Posterior cingulate gyrus (tissue), 11 donors: ENCODE measurements at places on chromosomes 13 and 19.

GRCh38 chr13:95784161-95784899, 107.4 kb downstream of the DNAJC3 start:
- DNase-seq, result no peak

DNA sequence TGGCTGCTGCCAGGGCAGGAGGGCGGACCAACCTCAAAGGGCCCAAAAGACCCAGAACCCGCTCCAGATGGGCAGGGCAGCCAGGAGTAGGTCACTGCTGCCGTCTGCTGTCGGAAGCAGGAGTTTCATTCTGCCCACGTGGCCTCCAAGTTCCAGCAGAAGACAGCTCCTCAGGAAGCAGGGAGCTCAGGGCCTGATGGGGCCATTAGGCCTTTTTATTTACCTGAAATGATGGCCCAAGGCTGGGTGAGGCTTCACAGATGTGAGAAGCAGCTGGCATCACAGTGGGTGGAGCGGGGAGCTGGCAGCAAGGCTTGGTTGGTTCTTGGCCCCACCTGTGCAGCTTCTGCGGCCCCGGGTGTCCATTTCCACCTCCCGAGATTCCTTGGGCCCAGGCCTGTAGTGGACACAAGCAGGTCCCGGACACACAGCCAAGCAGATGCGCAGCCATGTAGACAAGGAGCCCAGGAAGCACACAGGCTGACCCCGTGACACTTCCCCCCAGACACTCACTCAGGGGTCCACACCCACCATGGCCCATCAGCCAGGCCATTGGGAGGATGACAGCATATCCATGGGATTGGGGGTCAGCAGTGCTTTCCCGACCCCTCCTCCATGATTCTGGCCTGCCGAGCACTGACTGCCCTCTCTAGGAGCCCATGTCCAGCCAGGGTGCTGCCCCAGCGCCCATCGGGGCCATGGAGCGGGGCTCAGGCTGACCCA, 26.4 kb downstream of the C13orf46 start:
- peak; percentile 92 for DNase-seq

GRCh38 chr13:30409886-30410704, 12.2 kb upstream of the UBE2L5 start:
- no peak for DNase-seq

DNA sequence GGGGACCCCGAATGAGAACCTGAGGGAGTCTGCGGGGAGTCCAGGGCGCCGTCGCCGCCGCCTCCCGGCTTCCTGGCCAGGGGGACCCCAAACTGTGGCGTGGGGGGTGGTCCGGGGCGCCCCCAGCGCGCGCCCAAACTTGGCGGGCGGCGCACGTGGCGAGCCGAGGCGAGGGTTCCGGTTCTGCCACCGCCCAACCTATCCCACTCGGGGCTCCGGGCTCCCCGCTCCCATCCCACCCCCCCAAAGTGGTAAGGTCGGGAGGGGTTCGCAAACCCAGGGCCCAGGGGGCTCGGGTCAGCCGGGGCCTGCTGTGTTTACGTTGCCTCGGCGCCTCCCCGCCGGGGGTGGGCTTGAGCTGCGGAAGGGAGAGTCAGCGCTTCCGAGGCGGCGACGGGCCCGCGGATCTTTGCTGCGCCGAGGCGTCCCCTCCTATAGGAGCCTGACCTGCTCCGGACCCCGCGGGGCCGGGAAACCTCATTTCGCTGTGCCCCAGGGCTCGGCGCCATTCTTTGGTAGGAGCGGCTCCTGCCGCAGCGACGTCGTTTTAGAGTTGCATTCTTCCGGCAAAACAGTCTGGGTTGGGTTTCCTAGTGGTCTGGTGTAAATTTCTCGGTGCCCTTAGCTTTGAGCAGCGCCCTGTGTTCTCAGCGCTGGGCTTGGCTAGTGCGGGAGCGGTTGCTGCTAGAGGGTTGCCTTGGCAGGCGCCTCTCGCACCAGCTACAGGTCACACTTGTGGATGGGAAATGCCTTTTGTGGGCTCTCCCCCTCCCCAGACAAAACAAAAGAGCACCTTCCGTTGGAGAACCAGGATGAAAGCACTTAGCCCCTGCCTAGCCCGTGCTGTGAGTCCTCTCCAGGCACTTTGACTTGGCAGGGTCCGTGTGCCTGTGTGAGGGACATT, 1.2 kb downstream of the DAZAP1 start:
- DNase-seq, result no peak

DNA sequence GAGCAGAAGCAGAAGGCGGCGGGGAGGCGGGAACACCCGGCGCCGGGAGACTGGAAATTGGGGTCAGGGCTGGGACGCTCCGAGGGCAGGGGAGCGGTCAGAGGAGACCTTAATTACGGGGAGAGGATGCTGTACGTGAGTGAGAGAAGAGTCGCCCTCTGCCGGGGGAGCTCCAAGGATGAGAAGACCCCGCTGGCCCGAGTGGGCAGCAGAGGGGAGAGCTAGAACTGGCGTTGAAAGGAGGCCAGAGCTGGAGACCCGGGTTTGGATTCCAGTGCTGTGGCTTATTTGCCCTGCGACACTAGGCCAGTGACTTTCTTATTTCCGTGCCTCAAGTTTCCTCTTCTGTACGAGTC, 536 bp downstream of the FAM32A start:
- DNase-seq, result no peak

- no peak for DNase-seq
Measured at GRCh38 chr19:10290357-10290875, 664 bp downstream of the ICAM5 start.

DNA sequence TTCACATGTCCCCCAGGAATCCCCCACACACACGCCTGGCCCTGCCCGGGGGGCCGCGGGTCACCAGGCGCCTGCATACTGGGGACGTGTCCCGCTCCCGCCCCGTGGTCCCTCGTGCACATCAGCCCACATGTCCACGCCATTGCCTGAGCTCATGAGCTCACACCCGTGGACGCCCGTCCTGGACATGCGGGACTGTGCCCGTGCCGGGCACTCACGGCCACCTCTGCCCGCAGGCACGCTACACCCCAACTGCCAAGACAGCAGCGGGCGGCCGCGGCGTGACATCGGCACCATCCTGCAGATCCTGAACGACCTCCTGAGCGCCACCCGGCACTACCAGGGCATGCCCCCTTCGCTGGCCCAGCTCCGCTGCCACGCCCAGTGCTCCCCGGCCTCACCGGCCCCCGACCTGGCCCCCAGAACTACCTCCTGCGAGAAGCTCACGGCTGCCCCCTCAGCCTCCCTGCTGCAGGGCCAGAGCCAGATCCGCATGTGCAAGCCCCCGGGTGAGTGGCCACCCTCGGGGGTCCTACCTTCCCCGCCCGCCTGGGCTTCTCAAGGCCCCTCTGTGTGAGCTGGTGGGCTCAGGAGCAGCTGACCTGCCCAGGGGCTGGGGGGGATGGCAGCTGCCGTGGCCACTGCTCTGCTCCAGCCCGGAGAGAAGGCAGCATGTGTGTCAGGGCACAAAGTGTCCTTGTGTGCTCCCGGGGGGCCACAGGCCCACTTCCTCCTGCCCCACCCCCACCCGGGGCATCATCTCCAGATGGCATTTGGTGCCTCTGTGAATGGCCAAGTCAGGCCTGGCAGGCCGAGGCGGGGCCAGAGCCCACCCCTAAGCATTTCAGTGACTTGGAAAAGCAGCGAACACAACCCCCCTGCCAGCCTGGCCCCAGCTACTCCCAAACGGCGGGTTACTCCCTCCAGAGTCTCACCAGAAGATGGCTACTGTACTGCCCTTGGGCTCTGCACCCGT, 7.1 kb downstream of the MIDN start:
- DNase-seq, result no peak

DNA sequence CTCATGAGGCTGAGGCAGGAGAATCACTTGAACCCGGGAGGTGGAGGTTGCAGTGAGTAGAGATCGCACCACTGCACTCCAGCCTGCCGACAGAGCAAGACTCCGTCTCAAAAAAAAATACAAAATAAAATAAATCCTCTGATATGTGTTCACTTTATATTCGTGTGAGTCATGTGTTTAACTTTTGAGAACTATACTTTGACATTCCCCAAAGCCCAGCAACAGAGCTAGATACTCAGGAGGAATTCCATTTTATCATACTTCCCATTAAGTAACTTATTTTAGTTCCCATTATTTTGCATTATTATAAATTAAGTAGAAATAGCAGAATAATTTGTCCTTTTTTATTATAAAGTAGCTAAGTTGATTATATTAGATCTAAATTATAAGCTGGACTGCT, 3.3 kb upstream of the CHAMP1 start:
- no peak for DNase-seq
